ENCODE measurements at places on chromosomes 3 and 15.

DNA sequence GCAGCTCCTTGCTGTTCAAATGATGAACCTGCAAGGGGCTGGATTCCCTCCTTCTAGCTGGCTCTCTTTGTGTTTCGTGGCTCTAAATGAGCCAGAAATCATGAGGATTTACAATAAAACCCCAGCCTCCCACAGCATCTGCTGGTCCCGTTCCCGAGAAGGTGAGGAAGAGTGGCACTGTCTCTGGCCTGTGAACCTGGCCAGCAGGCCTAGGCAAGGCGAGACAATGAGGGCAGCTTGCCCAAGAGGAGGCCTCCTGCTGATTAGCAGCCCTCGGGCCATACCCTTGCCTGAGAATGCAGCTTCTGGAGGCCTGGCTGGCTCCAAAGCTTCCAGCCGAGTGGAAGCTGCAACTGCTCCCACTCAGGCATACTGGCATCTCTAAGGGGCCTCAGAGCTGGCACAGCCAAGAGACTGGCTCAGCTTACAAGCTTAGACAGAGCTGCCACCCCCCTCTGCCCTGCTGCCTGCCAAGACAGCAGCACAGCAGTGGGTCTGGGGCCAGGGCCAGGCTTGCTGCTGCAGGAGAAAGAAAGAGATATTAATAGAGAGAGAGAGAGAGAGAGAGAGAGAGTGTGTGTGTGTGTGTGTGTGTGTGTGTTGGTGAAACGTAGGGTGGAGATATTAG lies 76.5 kb downstream of the HMG20A start:
- DNase-seq = peak; percentile 57

DNA sequence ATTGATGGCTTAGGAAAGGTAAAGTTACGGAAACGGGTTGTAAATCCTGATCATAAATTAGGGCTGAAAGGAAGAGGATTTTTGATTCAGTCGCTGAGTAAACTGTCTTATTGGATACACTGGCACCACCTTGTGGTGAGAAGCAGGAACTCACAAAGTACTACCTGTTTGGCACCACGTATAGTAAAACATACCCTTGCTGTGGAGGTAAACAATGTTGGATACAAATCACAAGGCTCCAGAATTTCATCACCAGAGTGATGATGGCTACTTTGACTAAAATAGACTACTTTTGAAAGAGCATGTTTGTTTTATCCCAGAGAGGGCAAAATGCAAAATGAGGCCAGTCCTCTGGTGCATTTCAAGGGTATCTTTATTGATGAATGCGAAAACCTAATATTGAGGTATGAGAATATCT lies 216.9 kb downstream of the IGSF11 start:
- peak; percentile 57 for DNase-seq

- DNase-seq = no peak
Observed at GRCh38 chr15:61449186-61449702, 220.1 kb upstream of the RORA start.

- no peak for DNase-seq
Observed at GRCh38 chr3:197950677-197951061, 679 bp downstream of the RPL35A start.

DNA sequence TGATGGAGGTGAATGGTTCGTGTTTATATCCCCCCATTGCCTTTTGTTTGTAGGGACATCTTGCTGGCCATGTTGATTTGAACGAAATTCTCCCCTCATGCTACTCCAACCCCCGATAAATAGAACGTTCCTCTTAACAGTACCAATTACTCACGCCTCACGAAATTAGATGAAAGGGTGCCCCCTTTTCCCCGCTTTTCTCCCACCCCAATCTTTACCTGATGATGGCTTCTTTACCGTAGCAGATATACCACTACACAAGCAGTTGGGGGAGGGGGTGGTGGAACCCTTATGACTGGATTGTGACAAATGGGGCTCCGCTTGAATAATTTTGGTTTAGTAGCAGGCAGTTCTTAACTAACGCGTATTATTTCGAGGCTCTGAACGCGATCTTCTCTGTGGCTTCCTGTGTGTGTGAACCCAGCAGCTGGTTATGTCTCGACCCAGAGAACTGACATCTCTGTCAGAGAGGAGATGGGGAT lies 1.1 kb downstream of the PIAS1 start:
- peak; percentile 49 for DNase-seq

- peak; percentile 99 for DNase-seq
Observed at GRCh38 chr3:153221748-153222162, 59.7 kb downstream of the RAP2B start.

DNA sequence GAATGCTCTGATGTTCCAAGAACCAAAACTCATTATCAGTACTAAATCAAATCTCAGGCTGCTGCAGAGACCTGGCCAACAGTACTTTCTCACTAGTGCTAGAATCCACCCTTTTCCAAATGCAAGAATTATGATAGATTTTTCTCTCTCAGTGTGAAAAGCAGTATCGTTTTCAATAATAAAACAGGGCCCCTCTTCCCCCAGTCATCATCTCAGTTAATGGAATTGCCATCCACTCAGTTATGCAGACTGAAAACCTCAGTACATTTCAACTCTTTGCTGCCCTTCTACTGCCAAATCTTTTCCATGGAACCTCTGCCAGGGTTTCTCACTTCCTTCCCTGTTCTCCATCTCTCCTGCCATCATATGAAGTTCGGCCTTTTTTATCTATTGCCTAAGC lies 72.4 kb upstream of the FGF12 start:
- DNase-seq = no peak

GRCh38 chr15:58473724-58474123 lies 41.9 kb downstream of the LIPC start:
- peak; percentile 90 for DNase-seq

DNA sequence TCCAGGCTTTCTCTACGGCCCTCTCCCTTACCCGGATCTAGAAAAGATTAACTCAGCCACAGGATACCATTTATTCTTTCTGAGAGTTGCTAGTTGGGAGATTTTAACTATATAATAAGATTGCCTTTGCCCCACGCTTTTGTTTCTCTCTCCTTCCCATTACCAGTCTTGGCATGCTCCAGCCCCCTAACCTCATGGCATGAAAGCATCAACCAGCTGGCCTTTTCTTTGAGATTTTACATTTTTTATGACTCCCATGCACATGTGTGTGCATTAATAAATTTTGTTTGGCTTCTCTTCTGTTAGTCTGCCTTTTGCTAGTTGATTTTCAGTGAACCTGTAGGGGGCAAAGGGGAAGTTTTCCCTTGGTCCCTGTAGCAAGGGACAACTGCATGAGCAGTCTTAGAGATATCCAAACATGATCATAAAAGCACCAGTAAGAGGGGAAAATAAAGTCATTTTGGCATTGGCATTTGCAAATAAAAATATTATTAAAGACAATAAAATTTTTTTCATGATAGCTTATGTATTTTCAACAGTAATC lies 73.6 kb downstream of the OXSM start:
- DNase-seq = no peak

DNA sequence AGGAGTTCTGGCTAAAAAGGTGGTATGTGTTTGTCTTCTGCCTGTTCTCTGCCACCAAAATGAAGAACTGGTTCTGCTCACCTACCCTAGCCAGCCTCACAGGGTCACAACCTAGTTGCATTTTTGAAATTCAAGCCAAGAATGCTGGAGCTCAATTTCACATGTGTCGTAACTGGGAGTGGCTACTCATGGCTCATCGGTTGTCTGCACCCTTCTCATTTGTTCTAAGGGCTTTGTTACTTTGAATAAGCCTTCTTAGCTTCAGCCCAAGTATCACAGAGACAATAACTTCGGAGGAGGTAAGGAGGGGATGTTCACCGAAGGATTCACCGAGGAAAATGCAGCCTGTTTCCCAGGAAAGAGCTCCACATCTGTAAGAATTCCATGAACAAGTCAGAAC lies 134.3 kb upstream of the RARB start:
- DNase-seq = no peak

DNA sequence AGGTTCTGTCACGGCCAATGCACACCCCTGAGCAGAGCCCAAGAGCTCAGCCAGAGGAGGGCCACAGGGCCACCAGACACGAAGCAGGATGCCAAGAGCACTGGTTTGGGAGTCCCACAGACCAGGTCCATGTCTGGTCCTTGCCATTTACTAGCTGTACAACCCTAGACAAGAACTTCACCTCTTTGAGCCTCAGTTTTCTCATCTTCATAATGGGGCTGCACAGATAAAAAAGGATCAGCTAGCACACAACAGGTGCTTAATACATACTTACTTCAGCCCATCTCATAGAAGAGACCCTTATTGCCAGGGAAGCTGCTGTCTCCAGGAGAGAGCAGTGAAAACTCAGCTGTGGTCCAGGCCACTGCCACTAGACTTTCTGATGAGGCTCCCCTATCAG lies 152.0 kb downstream of the NUP210 start:
- DNase-seq = no peak

DNA sequence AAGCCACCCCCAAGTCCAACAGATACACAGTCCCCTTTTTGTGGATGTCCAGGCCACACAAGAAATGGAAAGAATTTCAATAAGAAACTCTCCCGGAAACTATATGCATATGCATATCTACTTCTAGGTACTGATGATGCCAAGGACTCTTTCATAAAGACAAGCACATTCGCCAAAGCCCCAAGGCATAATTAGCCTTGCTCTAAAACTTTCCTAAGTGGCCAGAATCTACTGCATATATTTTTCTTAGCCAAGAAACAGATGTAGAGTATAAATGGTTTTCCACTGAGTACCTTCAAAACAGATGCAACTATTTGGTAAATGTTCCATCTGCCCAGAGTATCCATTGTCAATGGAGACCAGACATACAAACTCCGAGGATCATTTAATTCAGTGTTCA lies 73.9 kb downstream of the MAGI1 start:
- no peak for DNase-seq

- no peak for DNase-seq
Observed at GRCh38 chr15:48001393-48002039, 119.3 kb upstream of the SLC24A5 start.
